GM13977 (cell line): ENCODE measurements at places on chromosomes 2 and 18.
A peak's percentile ranks its signal among the peaks of the same experiment; 100 is the strongest.

- no peak for DNase-seq
These were observed 151.1 kb upstream of the LHCGR start for GRCh38 chr2:48906633-48907032.

DNA sequence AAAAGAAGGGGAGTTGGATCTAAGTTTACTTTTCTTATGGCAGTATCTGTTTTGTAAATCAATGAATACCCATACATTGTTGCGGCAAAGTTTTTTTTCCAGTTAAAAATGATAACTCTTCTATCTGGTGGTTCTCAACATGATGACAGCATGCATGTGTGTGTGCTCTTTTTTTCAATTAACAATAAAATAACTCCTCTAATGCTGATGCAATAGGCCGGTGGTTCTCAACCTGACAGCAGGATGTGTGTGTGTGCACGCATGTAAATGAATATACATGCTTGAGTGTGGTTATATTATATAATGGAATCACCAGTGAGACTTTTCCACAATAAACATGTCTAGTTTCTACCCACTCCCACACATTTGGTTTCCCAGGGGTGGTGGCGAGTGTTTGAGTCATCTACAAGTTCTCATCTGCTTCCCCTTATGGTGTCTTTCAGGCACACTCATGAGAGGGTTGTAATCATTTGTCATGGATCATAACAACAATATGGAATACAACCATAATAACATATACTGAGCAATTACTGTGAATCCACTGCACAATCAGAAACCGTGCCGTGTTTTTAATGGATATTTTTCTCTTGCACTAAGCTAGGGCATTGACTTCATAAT lies 31.2 kb downstream of the PARD3B start:
- DNase-seq: no peak

DNA sequence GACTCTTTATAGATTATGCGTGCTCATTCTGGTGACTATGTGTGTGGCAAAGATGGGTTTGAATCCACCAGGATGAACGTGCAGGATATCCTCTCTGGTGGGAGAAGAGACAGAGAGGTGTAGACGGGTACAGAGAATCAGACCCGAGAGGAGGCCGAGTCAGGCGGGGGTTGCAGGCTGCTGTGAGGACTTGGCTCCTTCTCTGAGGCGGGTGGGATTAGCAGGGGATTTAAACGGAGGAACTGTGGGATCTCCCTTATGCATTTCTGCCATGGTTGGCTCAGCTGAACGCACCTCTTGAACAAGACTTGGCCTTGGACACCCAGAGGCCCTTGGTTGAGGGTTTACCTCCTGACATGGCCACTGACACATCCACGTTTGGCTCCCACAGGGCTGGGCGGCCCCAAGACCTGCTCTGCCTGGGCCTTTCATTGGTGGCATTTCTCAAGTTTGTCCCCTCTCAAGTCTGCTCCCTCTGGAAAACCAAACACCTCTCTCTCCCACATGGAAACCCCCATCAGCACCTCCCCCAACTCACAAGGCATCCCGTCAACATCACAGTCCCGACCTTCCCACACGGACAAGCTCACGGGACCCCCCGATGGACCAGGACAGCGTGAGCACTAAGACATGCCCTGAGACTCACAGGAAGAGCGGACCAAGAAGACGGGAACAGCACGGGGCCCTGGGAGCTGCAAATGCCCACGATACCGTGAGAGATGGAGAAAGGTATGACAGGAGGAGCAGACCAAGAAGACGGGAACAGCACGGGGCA lies 158.3 kb downstream of the RTP5 start:
- no peak for DNase-seq

DNA sequence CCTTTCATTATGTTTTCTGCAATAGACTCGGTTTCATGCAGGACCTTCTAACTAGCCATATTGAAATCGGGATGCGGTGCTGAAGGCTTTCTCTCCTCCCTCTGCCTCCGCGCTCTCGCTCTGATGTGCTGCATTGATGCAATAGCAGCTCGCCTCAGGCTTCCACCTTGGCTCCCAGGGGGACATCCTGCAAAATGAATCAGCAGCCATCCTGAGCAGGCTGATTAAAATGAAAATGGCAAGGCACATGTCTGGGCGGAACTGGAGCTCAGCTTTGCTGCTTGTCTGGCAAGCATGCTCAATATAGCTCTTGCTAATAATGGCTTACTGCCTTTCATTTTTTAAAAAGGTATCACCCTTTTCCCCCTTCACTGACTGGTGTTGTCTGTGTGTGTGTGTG lies 806 bp upstream of the MYT1L start:
- DNase-seq: no peak

GRCh38 chr2:69848186-69848790 lies 18.8 kb downstream of the GMCL1 start:
- no peak for DNase-seq

GRCh38 chr2:200138391-200139124 lies 167.9 kb upstream of the SPATS2L start:
- DNase-seq: no peak

GRCh38 chr2:57906152-57906732 lies 140.4 kb upstream of the VRK2 start:
- peak; percentile 43 for DNase-seq

GRCh38 chr2:41940745-41941063 lies 107.1 kb upstream of the PKDCC start:
- DNase-seq: no peak

DNA sequence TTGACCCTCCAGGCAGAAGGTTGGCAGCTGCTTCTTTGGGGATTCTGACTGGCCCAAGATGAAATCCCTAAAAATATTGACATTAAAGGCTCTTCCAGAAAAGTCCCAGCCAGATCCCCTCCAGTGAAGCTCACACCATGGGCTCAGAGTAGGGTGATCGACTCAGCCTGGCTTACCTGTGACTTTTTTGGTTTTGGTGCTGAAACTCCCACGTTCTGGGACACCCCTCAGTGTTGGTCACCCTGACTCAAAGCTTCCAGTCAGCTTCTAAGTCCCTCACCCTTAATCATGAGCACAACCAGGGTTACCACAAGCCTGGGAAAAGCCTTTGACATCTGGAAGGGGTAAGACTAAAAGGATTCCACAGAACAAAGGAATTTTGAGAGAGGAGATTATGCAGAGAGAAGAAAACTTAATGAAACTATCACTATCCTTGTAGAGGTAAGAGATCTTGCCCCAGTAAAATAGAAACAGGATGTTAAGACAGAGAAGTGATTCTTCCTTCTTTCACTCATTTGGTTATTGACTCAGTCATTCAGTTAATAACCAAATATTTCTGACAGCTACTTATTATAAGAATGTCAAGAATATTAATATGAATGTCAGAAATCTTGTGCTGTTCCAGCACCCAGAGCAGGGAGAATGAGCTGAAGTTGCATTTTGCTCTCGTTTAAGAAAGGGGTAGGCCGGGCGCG lies 66.8 kb upstream of the SEC11C start:
- DNase-seq: no peak

DNA sequence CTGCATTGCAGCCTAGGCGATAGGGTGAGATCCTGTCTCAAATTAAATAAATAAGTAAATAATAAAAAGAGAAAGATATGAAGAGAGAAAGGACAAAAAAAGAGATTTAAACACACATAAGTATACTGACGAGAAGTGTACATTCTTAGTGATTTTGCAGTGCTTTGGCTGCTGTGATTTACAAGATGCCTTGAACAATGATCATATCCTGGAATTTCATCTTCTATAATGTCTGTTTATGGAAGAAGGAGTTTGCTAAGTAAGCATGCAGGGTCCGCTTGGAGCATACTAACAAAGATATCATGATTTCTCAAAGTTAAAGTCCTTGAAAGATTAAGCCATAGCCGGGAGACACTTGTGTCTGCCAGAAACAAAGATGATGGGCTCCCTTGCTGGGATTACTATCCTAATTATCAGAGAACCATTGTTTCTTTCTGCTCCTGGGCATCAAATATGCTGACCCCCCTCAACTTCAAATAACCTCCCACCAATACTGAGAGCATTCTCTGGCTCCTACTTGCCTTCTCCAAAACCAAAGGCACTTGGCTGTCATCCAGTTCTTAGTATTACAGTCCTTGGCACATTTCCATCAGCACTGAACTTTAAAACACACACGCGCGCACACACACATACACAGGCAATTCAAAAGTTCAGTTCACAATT lies 47.5 kb upstream of the STAM2 start:
- no peak for DNase-seq

DNA sequence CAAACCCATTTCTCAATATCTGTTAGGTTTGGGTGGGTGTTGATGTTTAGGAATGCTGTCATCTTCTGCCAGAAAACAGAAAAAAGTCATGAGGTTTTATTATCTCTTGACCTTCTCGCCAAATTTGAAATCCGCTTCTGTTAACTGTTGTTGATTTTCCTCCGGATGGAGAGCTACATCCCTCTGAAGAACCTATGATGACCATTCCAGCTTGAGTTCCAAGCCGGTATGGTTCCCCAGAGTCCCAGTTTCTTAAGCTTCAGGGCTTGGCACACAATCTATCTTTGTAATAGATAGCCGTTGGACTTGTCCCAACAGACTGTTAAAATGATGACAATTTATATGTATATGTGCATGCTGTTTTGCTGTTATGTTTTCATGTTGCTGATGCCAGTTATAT lies 1201.0 kb downstream of the LRP1B start:
- DNase-seq: no peak

GRCh38 chr2:172376505-172377125 lies 50.8 kb upstream of the ITGA6 start:
- no peak for DNase-seq

DNA sequence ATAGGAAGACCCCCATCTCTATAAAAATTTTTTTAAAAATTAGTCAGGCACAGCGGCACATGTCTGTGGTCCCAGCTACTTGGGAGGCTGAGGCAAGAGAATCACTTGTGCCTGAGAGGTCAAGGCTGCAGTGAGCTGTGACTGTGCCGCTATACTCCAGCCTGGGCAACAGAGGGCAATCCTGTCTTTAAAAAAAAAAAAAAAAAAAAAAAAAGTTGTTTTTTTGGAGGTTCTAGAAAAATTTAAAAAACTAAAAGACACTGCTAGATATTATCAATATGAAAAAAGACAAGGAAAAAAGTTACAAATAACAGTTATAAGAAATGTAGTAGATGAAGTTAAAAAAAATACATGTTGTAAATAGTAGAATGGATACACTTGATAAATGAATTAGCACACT lies 56.1 kb upstream of the C2orf15 start:
- no peak for DNase-seq

GRCh38 chr2:184312970-184313369 lies 285.4 kb upstream of the ZNF804A start:
- DNase-seq: no peak

- no peak for DNase-seq
These were observed 184.2 kb upstream of the ZEB2 start for GRCh38 chr2:144703852-144704708.

GRCh38 chr2:22807872-22808271 lies 577.1 kb upstream of the KLHL29 start:
- no peak for DNase-seq

DNA sequence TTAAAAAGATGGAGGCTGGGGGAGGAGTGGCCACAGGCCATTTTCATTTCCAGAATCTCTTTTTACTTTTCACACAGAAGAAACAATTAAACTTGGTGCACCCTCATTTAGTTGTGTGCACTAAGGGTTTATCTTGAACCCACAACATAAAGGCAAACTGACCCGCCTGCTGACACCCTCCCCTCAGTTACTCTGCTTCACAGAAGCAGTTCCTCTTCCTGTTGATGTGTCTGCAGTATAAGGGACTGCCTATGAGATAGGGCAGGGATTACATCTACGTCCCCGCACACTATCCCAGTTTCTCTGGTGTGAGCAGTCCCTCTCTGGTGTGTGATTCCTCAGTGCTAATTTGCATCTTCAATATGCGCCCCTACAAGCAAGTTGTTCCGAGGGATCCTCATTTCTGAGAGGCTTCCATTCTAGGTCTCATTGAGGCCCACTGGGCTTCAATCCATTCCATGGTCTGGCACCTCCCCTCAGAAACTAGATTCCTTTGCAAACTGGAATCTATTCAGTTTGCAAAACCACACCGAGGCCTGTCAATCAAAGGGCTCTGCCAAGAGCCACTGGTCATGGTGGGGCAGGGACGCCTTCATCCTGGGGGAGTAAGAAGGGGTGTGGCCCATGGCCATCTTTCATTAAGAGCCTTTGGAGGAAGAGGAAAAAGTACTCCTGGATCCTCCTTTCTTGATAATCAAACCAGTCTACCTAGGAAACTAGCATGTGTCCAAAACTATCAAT lies 12.3 kb downstream of the CREG2 start:
- no peak for DNase-seq

- peak; percentile 10 for DNase-seq
These were observed 136.7 kb downstream of the TMEM247 start for GRCh38 chr2:46615986-46616485.

- no peak for DNase-seq
These were observed 142.6 kb upstream of the LGALSL start for GRCh38 chr2:64311191-64311910.

- no peak for DNase-seq
These were observed 707 bp upstream of the ERFE start for GRCh38 chr2:238158018-238158508.

- DNase-seq: no peak
These were observed 34.9 kb downstream of the SCN1A start for GRCh38 chr2:166092889-166093288.

- peak; percentile 23 for DNase-seq
These were observed 33.5 kb upstream of the CD226 start for GRCh38 chr18:69980982-69981804.

GRCh38 chr18:26502823-26503222 lies 45.5 kb downstream of the KCTD1 start:
- DNase-seq: no peak

GRCh38 chr2:200296118-200296517 lies 10.4 kb upstream of the SPATS2L start:
- DNase-seq: no peak

GRCh38 chr18:48956356-48956755 lies 5.6 kb upstream of the SMAD7 start:
- no peak for DNase-seq

- no peak for DNase-seq
These were observed 243.5 kb upstream of the SALL3 start for GRCh38 chr18:78736015-78736690.

DNA sequence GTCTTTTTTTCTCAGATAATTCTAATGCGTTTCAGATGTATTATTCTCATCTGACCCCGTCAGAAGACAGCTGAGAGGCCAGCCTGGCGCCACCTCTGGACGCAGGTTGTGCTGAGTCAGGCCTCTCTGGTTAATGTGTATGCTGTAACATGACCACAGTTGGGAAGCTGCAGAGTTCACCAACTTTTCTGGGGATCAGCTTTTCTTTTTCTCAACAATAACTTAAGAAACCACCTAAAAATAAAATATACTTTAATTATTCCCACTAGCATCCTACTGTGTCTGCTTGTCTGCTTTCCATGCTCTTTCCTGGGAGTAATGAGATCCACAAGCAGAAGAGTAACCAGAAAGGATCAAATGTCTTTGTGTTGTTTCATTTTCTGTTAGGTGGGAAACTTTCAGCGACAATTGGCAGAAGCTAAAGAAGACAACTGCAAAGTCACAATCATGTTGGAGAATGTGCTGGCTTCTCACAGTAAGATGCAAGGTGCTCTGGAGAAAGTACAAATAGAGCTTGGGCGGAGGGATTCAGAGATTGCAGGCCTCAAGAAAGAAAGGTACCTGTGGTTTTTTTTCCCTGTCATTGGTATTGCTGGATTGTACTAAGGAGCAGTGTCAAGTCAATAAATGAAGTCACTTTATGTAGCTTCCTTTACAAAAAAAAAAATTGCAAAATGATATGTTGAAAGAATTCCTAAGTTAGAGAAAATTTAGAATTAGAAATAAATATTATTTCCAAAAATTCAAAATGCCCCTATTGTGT lies 79.8 kb downstream of the CCDC150 start:
- peak; percentile 11 for DNase-seq
